Right lobe of liver (tissue), 6 donors: ENCODE measurements at places on chromosomes 6 and 20. TPM values are rescaled to one million over a fixed set of nuclear protein-coding genes. Genes with fewer than 3 reads are reported as not detected.

DNA sequence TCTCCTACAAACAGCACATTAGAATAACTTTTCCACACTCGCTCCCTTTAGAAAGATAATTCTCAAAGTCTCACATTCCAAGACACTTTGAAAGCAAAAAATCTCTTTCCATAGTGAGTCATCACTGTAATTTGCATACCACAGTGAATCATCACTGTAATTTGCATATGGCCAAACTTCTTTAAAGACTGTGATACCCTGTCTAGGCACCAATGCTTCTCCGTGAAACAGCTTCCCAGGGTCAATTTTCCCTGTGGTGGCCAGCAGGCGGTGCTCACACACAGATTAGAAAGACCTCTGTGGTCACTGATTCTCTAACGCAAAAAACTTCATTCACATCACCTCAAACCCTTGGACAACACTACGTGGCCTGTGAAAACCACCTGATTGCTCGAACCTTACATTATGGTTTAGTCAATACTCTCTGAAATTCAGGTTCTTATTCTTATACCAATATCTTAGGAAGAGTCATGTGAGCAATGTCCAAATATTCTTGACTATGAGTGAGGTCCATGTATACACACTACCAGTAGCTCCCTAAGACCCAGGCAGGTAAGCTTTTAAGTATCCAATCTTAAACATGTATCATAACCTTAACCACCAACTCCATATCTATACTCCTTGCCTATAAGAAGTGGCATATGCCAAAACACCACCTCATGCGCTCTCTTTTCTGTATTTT lies 78.5 kb upstream of the PHACTR1 start:
- DNase-seq = peak; percentile 45

ZSCAN9 gene
- total RNA-seq = 3.4 TPM

DNA sequence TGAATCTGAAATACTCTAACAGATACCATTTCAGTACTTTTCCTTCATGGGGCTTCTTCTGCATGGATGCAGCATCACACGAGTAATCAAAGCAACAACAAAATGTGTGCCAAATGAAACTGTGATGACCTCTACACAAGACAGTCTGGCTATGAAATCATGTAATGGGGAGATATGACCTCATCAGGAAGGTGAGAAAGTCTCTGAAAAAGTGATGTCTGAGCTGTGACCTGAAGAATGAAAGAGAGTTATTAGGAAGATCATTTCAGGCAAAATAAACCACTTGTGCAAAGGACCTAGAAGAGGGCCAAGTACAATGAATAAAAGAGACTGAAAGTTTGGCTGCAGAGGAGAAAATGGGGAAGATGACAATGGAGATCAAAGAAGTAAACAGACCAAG lies 182.8 kb downstream of the PTPRK start:
- no peak for DNase-seq

SYTL3 gene
- 1.0 TPM for total RNA-seq

ADGB gene
- total RNA-seq = 0.06 TPM
